ENCODE measurements at places on chromosomes 12 and 14. TPM values are rescaled to one million over a fixed set of nuclear protein-coding genes. Genes with fewer than 3 reads are reported as not detected.

GRCh38 chr12:43878050-43878449, 42.2 kb downstream of the TMEM117 start:
- no peaks in the 10 kb centered on the region for H3K27me3 ChIP-seq
- H3K4me1 ChIP-seq = no peaks in the 10 kb centered on the region
- H3K4me3 ChIP-seq = no peak overlapping the region

DNA sequence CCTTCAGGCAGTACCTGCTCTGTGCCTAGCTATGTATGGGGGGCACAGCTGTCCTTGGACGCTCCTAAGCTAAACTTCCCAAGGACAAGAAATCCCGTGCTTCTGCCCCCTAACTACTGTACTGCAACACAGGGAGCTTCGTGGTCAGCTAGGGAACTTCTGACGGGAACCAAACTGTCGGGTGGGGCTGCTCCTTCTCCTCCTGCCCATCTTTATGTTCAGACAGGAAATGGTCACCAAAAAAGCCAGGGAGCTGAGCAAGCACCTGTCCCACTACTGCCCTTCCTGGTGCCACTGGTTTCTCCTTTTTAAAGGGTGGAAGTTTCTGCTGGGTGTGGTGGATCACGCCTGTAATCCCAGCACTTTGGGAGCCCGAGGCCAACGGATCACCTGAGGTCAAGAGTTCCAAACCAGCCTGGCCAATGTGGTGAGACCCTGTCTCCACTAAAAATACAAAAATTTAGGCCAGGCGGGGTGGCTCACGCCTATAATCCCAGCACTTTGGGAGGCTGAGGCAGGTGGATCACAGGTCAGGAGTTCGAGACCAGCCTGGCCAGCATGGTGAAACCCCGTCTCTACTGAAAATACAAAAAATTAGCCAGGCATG, 26.6 kb downstream of the PXN start:
- no peak overlapping the region for H3K27ac ChIP-seq
- H3K4me1 ChIP-seq = peaks cover 8% of the 10 kb centered on the region
- H3K36me3 ChIP-seq = no peaks in the 10 kb centered on the region
- no peaks in the 10 kb centered on the region for H3K27me3 ChIP-seq
- no peak for DNase-seq

DNA sequence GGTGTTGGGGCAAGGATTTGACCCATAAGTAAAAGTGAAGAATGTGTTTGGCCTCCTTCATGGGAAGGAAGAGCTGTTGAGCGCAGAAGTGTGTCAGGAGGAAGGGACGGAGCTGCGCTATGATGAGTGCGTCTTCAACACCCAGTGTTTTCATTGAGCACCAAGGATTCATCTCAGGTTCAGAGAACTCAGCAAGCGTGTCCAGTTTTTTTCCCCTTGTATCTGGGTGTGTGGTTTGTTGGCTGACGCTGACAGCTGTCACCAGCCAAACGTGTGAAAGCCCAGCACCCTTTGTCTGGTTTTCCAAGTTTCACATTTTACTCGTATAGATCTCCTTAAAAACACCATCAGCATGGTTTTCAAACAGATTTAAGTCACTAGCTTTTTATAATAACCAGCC, 12.3 kb downstream of the EP400 start:
- peaks cover 4% of the 10 kb centered on the region for H3K36me3 ChIP-seq
- H3K27me3 ChIP-seq = no peaks in the 10 kb centered on the region
- H3K27ac ChIP-seq = no peak overlapping the region
- DNase-seq = no peak
- no peaks in the 10 kb centered on the region for H3K4me1 ChIP-seq

GRCh38 chr14:50397390-50398188, 908 bp upstream of the CDKL1 start:
- no peaks in the 10 kb centered on the region for H3K27me3 ChIP-seq
- H3K36me3 ChIP-seq = peaks cover 3% of the 10 kb centered on the region
- peaks cover 6% of the 10 kb centered on the region for H3K4me1 ChIP-seq

DNA sequence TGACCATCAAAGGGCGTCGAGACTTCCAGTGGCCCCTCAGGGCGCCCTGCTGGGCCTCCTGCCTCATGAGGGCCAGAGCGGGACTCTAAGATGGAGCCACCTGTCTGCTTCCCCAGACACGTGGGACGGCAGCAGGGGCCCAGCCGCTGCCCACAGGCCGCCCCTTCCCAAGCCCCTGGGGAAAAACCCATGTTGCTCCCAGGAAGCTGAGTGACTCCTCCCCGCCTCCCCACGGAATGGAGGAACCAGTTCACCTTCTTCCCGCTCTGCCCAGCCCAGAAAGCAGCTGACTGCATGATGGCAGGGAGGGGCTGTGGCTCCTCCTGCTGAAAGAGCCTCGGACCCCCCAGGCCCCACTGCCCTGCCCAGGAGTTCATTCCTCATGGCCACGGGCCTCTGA, 14.9 kb downstream of the RAB35 start:
- no peak for DNase-seq
- H3K27me3 ChIP-seq = no peaks in the 10 kb centered on the region
- no peak overlapping the region for H3K4me3 ChIP-seq
- H3K4me1 ChIP-seq = no peaks in the 10 kb centered on the region
- H3K36me3 ChIP-seq = peaks cover 51% of the 10 kb centered on the region

GRCh38 chr12:105487963-105488362, 157.5 kb downstream of the C12orf75 start:
- no peak for DNase-seq
- no peaks in the 10 kb centered on the region for H3K4me1 ChIP-seq
- H3K27me3 ChIP-seq = no peaks in the 10 kb centered on the region
- H3K4me3 ChIP-seq = no peak overlapping the region
- no peaks in the 10 kb centered on the region for H3K36me3 ChIP-seq

- DNase-seq = no peak
- H3K27ac ChIP-seq = no peak overlapping the region
Observed at GRCh38 chr14:81091139-81091538, 129.6 kb downstream of the GTF2A1 start.

DNA sequence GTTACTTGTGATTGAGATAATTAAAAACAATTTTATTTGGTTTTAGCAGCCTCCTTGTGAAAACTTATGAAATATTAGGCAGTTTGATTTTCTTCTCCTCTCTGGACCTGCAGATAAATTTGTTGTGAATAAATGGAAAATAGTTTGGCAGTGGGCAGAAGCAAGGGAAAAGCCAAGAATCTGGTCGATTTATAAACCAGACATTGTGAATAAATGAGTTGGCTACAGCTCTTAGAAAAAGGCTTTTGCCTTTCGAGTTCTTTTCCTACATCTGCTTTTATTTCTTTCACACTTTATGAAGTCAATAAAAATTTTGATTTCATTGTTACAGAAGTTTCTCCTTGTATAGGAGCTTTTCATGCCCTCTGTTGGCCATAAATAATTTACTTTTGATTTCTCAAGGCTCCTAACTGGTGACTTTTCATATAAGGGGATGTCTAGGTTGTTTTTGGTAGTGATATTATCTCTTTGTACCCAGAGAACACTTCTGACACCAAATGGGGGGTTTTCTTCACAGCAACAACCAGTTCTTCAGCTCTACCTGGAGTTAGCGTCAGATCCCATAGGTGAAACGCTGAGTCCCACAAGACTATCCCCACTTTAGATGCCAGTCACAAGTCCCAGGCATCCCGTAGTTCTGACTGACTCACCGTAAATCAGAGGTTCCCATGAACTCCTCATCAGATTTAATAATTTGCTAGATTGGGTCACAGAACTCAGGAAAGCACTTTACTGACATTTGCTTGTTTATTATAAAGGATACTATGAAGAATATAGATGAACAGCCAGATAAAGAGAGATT, 136.5 kb upstream of the DNM1L start:
- no peaks in the 10 kb centered on the region for H3K27me3 ChIP-seq
- DNase-seq = peak; percentile 14
- no peak overlapping the region for H3K4me3 ChIP-seq

DNA sequence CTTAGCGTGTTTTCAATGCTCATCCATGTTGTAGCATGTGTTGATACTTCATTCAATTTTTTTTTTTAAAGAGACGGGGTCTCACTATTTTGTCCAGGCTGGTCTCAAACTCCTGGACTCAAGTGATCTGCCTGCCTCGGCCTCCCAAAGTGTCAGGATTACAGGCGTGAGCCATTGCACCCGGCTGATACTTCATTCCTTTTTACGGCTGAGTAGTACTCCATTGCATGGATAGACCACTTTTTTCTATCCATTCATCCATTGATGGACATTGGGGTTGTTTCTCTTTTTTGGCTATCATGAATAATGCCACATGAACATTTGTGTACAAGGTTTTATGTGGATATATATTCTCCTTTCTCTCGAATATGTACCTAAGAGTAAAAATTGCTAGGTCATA, 1.2 kb downstream of the P2RX7 start:
- no peak for DNase-seq
- no peaks in the 10 kb centered on the region for H3K4me1 ChIP-seq
- peak overlapping the region; percentile 36 for H3K4me3 ChIP-seq
- no peaks in the 10 kb centered on the region for H3K27me3 ChIP-seq
- no peaks in the 10 kb centered on the region for H3K36me3 ChIP-seq

- no peak overlapping the region for H3K4me3 ChIP-seq
- no peaks in the 10 kb centered on the region for H3K4me1 ChIP-seq
- no peak overlapping the region for H3K27ac ChIP-seq
- peaks cover 60% of the 10 kb centered on the region for H3K36me3 ChIP-seq
Observed at GRCh38 chr14:51258280-51258679, 18.2 kb downstream of the TMX1 start.

GRCh38 chr12:13443498-13443897, 247.0 kb downstream of the EMP1 start:
- H3K27me3 ChIP-seq = no peaks in the 10 kb centered on the region
- no peak overlapping the region for H3K4me3 ChIP-seq
- no peak overlapping the region for H3K27ac ChIP-seq
- no peaks in the 10 kb centered on the region for H3K4me1 ChIP-seq
- no peak for DNase-seq

DNA sequence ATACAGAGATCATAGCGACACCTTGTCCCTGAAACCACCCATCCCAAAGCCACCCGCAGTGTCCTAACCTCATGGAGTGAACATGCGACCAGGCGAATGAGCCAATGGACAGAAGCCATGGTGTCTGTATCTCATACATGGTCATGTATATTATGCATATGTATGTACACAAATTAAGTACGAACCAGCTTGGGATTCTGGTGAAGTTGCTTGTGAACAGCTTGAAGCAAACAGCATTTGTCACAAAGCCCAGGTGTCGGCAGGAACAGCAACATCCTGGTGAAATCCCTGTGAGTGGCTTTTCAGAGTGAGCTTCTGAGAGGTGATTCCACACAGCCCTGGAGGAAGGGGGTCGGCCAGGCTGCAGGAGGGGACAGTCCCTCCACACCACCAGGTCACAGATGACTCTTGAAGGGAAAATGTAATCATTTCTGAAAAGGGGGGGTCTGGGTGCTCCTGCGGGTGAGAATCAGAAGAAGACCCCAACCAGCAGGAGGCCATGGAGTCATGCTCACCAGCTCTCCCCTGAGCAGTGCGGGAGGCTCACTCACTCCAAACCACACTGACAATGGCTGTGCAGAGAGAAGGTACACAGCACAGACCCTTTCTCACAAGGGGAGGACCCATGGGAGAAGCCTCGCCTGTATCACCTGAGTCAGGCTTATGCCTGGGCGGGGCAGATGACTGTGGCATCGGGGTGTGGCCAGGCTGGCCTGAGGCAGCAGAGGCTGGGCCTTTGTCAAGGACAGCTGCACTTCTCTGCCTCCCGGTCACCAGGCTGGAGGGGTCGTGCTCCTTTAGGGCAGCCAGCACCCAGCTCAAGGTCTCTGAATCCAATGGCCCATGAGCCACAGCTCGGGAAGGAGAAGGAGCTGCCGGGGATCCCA, 14.3 kb downstream of the CHGA start:
- H3K4me1 ChIP-seq = no peaks in the 10 kb centered on the region
- H3K4me3 ChIP-seq = no peak overlapping the region
- no peak overlapping the region for H3K27ac ChIP-seq
- no peak for DNase-seq

DNA sequence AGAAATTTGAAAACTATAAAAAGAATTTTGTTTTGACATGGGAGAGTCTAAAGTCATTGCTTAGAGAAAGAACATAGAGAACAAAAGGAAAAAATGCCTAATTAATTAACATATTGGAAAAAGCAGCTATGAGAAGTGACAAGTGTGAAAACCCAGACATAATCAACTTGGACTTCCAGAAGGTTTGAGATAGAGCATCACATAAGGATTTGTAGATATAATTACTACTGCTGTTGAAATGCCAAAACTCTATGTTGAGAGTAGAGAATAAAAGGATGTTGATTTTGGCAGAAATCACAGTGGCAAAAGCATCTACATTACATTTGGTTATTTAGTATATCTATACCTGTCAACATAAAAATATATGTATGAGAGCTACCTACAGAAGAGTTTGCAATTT, 135.1 kb downstream of the SLC41A2 start:
- no peak overlapping the region for H3K27ac ChIP-seq
- peaks cover 4% of the 10 kb centered on the region for H3K36me3 ChIP-seq
- DNase-seq = no peak
- H3K27me3 ChIP-seq = no peaks in the 10 kb centered on the region
- H3K4me3 ChIP-seq = no peak overlapping the region

- no peak overlapping the region for H3K27ac ChIP-seq
- no peak for DNase-seq
- H3K36me3 ChIP-seq = peaks cover 10% of the 10 kb centered on the region
- H3K4me1 ChIP-seq = no peaks in the 10 kb centered on the region
Observed at GRCh38 chr14:71437870-71438269, 494.4 kb upstream of the RGS6 start.

DNA sequence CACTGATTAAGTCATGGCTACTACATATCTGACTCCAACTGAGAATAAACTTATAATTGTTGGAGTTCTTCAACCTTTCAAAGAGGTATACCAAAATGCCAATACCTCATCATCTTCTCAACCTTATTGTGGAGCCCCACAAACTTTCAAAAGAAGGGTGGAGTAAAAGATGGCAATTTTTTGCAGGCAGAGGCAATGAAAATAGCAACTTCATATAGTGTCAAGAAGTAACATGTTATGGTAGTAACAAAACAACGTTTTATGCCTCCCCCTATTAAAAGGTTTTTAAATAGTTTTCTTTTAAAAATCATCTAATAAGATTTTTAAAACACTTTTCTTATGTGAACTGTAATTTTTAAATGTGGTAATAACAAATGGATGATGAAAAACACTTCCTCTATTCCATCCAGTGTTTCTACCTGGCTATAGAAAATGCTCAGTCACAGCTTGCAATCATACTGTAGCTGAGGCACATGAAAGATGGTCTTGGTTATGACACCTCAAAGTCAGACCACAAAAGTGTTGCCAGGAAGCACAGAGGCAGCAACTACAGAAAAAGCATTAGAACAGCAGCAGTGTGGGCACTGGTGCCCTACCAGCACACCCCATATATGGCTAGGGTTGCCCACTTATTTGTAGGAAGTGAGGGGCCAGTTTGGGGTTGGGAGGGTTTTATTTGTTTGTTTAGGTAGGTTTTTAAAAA, 7.0 kb downstream of the PPP1R12A start:
- H3K36me3 ChIP-seq = no peaks in the 10 kb centered on the region
- no peak for DNase-seq
- H3K4me1 ChIP-seq = no peaks in the 10 kb centered on the region
- no peak overlapping the region for H3K4me3 ChIP-seq
- H3K27ac ChIP-seq = no peak overlapping the region

The KCNC2 gene
- total RNA-seq = not detected

The SLC8B1 gene
- total RNA-seq = 10.6 TPM

The OR4E2 gene
- total RNA-seq = not detected

The PLA2G1B gene
- not detected for total RNA-seq

The DAO gene
- not detected for total RNA-seq

Measured in H9 (cell line).